ENCODE measurements at places on chromosomes 4 and X.

- no peak for DNase-seq
Measured at GRCh38 chrX:13764765-13765164, 30.2 kb downstream of the OFD1 start.

DNA sequence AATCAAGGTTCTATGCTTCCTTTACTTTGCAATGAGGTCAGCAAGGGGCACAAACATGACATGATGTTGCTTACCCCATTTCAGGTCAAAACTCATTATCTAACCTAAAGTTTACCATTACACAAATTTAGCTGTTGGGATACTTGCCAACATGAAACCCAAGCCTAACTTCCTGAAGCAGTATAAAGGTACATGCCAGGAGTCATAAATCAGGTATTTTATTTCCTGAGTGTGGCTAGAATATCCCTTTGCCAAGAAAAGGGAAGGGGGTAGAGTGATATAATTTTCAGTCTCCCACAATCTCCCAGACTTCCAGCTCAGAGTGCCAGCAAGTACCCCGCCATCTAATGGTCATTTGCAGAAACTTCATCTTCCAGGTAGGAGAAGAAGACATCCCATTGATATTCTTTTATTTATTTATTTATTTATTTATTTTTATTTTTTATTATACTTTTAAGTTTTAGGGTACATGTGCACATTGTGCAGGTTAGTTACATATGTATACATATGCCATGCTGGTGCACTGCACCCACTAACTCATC is 136.6 kb downstream of the NEXMIF start:
- DNase-seq = no peak

- no peak for DNase-seq
Measured at GRCh38 chrX:154126101-154126500, 17.9 kb upstream of the OPN1LW start.

DNA sequence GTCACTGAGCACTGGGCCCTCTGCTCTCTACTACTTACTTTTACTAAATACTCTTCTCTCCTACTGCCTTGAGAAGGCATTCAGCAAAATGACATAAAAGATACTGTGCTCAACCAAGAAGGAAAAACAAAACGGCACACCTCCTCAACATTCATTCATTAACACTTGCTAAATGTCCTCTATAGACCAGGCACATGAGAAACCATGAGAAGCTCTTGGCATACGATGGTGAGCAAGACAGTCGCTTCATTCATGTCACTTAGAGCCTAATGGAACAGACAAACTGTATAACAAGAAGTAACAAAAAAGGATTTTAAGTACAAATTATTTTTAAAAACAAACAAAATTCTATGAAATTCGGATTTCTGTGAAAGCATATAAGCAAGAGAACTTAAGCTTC is 38.7 kb downstream of the COL25A1 start:
- no peak for DNase-seq

DNA sequence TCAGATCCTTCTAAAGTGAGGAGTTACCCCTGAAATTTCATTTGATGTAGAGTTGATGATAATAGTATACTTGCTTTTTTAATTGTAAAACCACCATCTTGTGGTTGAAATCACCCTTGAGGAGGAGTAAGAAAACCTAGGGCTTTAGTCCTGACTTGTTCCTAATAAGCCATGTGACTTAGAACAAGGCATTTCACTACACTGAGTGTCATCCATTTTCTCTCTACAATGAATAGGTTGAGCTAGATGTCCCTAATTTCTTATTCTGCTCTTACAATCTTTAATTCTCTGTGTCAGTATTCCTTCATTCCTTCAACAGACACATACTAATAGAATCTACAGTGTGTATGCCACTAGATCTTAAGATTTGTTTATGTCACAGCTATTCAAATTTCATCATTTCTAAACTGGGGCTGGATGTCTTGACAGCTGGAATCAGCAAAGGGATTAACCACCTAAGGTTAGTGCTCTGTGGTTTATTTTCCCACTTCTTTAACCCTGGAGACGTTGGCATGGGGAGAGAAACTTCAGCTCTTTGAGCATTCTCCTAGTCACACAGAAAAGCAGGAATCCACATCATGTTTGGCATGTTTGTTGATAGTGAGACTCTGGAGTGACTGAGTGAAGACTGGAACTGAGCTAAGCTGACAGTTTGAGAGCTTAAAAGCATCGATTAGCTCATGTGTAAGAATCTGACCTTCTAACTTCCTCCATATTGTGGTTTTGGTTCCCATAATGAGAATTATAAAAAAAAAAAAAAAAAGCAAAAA is 246.3 kb downstream of the NDST4 start:
- DNase-seq = no peak

- no peak for DNase-seq
Measured at GRCh38 chrX:21798677-21799219, 40.7 kb upstream of the MBTPS2 start.

DNA sequence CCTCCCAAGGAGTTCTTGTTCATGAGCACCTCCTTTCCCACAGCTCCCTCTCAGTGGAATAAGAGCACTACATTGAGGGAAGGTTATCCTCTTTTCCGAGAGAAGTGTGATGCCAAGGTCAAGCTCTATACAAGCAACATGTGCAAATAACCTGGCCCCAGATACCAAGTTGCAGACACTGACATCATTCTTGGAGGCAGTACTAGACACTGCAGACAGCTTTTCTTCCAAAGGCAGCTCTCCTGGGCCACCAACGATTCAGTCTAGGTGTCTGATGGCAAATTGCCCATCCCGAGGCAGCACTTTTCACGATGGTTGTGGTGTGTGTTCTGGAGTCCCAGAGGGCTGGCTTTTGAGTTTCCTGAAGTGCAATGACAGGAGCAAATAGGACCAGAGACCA is 384.9 kb downstream of the TLL1 start:
- no peak for DNase-seq

All from activated naive CD8-positive, alpha-beta T cell treated with anti-CD3 and anti-CD28 coated beads, Interleukin-2, amount 50 U/mL, for 16 hours (primary cell).